RWPE1 (cell line): ENCODE measurements at places on chromosomes 5 and 9.
A peak's percentile ranks its signal among the peaks of the same experiment; 100 is the strongest.

DNA sequence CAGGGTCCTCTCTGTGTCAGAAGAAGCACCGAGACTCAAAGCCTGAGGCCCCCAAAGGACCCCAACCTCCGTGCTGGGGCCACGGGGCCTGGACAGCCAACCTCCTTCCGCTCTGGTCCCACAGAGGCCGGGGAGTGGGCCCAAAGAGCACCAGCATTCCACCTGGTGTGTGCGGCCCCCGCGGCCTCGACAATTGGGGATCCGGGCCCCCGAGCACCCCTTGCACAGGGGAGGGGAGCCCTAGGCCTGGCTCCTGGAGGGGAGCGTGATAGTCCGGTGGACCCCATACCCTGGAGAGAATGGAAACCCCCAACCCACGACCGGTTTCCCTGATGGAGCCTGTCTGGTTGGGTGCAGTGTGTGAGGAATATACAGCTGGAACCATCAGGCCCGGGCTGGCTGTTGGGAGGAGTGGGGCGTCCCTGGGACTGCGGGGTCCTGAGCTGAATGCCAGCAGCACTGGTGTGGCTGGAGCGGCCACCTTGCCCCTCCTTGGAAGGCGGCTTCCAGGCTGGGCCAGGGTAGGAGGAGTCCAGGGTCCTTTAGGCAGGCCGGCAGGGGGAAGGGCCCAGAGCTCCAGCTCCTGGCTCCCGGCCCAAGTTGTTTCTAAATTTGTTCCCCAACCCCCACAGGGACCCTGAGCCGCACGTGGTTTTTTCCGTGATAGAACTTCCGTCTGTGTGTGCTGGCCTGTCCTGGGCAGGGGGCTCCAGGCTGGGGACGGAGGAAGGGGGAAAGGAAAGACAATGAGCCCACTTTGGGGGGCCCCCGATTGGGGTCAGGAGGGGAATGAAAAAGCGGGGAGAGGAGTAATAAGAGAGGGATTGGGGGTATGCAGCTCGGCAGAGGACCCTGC, 825 bp upstream of the TOR4A start:
- no peak for DNase-seq

GRCh38 chr5:141734501-141735229, 52.6 kb upstream of the ARAP3 start:
- peak; percentile 89 for DNase-seq

DNA sequence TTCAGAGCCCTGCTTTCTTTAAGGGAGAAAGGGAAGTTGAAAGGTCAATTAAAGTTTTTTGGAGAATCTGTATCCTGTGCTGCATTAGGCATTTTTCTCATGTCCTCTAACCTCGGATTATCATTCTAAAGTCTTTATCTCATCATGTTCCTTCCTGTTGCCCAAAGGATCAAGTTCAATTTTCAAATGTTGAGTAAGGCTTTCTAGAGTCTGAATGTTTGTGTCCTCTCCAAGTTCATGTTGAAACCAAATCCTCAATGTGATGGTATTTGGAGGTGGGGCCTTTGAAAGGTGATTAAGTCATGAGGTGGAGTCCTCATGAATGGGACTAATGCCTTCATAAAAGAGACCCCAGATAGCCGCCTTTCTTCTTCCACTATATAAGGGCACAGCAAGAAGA, 20.2 kb upstream of the TNC start:
- DNase-seq: no peak

DNA sequence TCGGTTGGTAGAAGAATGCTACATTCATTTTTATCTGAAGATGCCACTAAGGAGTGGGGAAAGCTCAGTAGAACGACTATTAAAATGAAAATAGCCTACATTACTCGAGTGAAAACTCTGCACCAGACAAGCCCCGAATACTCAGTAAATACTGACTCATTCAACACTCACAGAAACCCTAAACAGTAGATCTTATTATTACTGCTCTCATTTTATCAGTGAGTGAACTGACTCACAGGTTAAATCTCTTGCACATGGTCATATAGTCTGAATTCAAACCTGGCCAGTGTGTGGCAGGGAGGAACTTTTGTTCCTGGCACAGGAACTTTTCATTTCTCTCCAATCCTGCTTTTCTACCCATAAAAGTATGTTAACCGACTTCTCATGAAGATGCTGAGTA, 9.6 kb upstream of the PAPPA start:
- peak; percentile 57 for DNase-seq

- DNase-seq: no peak
Measured at GRCh38 chr9:30851600-30851999, 1532.8 kb upstream of the ACO1 start.

DNA sequence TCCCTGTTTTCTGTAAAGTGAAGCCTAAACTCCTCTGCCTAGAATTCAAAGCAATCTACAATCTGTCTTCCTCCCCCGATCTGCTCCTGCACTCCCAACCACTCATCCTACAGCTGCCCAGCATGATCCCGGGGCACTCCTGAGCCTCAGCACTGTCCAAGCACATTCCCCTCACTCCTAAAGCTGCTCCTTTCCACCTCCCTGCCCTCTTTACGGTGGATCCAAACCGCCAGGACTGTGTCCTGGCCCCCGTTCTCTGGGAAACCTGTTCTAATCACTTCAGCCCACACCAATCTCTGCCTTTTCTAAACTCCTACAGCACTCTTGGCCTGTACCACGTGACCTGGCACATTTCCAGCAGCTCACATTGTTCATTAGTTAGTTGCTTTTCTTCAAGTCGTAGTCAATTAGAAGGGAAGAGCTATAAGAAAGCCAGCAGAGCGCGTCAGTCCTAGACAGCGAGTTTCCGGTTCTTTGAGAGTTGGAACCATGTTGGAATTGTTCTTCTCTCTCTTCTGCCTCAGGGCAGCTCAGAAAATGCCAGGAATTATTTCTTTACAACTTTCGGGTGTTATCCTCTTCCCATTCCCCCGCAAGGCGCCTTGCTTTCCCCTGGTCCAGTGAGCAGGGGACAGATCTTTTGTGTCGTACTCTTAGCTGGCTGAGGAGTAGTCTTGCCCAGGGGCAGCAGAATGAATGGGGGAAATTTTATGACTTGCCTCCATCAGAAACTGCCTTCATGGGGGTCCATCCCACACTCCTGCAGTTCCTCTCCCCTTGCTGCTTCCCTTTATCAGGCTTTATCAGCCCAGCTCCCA, 60.7 kb downstream of the NRG2 start:
- DNase-seq: peak; percentile 21

DNA sequence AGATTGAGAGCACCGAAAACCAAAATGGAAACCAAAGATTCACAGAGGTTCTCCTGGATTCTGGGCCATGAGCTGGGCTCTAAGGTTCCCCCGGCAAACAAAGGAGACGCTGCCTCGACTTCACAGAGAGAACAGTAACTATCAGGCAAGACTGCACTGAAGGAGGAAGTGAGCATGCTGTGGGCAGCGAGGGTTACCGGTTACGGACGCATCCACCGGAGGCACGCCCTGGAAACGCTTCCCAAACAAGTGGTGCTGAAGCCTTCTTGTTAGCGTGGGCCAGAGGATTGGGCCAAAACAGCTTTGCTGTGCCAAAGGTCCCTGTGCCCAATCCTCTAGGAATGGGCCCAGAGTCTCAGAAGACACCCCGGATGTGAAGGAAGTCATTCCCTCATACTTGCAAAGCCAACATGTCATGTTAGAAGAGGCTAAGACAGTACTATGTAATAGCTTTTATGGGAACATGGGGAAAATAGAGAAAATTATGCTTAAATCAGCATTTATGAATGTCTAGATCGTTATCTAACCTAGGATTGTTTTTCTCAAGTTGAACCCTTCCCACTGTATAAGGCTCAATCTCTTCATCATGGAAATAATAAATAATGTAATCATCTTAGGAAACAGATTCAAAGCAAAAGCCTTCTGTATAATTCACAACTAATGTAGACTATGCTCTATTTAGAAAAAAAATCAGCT, 145.4 kb downstream of the GABBR2 start:
- no peak for DNase-seq

GRCh38 chr9:27412963-27413362, 111.1 kb upstream of the IFNK start:
- DNase-seq: no peak

DNA sequence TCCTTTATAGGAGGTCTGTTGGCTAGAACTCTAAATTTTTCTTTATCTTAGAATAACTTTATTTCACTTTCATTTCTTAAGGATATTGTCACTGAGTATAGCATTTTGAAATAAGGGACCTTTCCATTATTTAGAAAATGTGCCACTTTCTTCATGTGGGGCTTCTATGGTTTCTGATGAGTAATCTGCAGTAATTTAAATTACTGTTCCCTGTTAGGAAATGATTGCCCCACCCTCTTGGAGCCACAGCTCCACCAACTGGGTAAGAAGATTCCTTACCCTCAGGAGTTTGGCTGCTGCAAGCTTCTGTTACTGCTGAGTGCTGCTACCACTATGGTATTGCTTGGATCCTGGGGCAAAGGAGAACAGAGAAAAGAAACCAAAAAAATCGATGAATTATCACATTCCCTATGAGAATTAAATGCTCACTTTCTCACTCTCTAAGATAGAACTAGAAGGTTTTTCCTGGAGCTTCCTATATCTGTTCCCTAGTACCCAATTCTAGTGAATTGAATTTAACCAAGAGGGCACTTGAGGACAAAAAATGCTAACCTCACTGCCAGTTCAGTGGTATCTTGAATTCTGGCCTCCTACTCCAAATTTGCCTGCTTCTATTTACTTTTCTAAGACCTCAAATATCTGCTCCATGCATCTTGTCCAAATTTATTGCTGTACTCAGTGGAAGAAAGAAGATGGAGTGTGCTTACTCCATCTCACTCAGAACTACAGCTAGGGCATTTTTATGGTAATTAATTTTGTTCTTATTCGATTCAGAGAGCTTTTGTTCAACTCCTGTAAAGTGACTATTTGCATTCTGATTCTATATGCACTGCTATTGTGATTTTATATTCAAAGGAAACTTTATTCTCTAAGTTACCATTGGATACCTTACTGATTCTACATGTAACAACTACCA, 2111.3 kb downstream of the MAT2B start:
- DNase-seq: peak; percentile 36

GRCh38 chr5:128913551-128913950, 51.7 kb upstream of the SLC27A6 start:
- DNase-seq: no peak

DNA sequence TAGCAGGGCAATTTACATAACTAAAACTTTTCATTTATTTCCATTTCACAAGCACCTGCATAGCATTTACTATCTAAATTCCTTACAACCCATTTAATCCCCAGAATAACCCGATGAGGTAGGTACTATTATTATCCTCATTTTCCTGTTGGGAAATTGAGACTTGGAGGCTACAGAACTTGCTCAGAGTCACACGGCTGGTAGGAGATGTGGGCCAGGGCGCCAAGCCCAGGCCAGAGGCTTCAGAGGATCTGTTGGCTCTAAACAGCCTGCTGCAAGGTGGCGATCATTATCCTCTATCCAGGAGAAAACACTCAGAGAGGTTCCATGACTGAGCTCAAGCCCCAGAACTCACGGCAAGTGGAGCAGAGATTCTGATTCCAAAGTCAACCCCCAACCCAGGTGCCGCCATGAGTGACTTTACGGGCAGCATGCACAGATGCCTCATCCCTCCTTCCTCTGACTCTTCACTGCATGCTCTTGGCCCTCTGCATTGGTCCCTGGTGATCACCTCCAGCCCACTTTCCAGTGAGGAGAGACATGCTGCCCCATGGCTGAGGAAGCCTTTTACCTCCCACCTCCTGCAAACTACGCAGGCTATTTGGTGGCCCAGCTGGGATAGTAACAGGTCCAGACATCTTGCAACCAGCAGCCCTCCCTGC, 168.4 kb upstream of the FSTL4 start:
- no peak for DNase-seq

DNA sequence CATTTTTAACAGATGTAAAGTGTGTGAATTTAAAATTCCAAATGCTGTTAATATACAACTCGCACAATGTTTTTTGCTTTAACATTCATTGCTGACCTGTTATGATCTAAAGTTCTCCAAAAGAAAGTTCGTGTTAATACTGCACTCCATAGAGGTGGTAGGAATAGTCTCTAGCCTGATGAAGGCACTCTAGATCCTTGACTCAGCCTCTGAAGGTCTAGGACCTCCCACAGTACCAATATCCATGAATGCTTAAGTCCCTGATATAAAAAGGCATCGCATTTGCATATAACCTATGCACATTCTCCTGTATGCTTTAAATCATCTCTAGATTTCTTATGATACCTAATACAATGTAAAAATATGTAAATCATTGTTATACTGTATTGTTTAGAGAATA, 213.6 kb downstream of the EFNA5 start:
- DNase-seq: no peak

GRCh38 chr5:76775921-76776320, 42.9 kb upstream of the F2RL1 start:
- DNase-seq: no peak

GRCh38 chr9:93235300-93235960, 51.5 kb downstream of the WNK2 start:
- no peak for DNase-seq

- no peak for DNase-seq
Measured at GRCh38 chr9:108766626-108767161, 89.1 kb downstream of the ACTL7B start.

DNA sequence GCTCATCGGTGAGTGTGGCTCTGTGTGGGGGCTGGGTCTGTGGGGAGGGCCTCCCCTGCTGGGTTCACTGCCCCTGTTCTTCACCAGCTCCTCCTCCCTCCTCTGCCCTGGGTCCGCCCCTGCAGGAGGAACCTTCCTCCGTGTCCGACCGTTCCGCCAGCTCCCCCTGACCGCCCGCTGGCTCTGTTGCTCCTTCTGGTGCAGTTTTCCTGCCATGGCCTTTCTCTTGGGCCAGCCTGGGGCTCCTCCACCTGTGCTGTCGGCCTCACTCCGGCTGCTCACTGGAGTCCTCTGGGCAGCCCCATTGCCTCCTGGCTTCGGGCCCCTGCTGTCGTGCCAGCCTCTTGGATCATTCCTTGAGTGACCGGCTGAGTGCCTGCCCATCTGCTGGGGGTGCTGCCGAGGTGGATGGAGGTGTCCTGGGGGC, 12.3 kb downstream of the RNU6ATAC start:
- no peak for DNase-seq

DNA sequence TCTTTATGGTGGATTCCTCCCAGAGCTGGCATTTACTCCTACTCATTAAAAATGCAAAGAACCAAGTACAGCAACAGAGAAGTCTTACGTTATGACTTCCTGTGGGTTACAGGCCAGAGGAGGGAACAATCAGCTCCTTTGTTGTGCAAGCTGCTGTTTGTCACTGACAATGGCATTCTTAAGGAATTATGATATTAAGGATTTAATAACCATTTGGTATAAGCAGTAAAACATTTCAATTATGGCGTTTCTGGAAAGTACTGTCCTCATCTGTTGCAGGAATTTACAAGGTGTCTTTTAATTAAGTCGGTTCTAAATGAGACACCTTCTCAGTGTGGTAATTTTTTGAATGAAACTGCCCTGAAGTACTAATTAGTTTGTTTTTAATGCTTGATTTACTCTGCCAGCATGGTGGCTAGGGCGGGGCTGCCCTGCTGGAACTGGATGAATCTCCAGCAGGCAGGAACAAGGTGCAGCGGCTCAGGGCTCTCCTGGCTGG, 49.1 kb upstream of the VDAC1 start:
- no peak for DNase-seq

DNA sequence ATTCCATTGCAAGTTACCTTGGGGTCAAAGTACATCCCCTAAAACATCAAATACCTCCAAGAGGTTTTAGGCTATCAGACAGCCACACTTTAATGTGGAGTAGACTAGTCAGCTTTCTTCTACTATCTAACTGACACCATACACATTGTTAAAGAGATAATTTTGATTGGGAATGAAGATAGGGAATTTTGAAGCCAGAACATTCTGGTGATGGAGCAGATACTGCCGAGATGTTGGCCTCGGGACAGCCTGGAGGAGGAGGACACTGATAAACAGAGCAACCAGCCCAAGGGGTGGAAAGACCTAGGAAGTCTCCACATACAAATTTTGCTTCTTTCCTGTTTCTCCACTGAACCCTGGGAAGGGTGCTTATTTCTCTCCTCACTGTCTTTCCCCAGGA, 14.9 kb downstream of the TJP2 start:
- DNase-seq: no peak

- DNase-seq: no peak
Measured at GRCh38 chr9:130598188-130598587, 18.8 kb downstream of the FUBP3 start.
